Stimulated activated CD4-positive, alpha-beta T cell treated with anti-CD3 and anti-CD28 coated beads, Interleukin-1b, Interleukin-23, amount 100 ng/mL, for 4 hours (primary cell): ENCODE measurements at places on chromosomes 13 and 19.

DNA sequence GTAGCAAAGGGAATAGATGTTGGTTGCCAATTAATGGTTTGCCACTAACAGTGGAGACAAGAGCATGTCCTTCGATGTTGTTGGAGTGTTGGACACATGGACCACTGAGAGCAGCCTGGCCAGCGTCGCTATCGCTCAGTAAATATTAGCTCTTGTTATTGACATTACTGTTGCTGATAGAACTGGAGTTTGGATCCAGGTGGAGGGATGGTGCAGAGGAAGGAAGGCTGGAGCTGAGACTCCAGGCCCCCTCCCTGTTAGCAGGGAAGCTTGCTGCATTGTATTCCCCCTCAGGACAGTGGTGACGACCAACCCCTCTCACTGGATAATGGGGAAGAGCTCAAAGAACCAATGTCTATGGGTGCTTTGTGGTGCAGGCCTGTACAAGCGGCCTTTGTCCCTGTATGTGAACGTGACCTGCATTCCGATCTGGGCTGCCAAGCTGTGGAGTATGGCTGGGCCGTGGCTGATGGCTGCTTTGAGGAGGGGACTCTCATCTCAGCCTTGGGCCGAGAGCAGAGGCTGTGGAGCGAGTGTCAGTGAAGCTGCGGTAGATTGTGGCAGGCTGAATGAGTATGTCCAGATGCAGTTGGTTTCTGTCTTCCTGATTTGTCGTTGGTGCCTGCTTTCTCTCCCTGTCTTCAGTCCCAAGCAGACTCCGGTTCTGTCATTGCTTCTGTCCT is 7.0 kb downstream of the CLASRP start:
- DNase-seq = no peak

DNA sequence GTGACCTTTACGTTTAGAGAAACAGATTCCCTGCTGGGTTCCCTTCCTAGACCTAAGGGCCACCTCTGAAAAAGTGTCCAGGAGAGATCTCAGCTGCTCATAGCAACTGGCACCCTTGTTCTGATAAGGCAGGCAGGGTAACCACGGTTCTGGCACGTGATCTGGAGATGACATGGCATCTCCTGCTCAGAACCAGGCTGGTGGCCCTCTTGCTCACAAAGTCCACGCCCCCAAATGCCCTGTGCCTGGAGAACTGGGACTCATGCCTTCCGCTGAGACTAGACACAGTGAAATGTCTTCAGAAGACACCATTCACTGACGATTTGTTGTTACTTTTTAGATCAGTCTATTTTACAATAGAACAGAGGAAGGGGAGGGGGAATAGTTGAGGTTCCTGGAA is 174.1 kb downstream of the ZNF536 start:
- DNase-seq = no peak

- no peak for DNase-seq
Observed at GRCh38 chr19:13918726-13919411, 12.9 kb downstream of the CC2D1A start.

DNA sequence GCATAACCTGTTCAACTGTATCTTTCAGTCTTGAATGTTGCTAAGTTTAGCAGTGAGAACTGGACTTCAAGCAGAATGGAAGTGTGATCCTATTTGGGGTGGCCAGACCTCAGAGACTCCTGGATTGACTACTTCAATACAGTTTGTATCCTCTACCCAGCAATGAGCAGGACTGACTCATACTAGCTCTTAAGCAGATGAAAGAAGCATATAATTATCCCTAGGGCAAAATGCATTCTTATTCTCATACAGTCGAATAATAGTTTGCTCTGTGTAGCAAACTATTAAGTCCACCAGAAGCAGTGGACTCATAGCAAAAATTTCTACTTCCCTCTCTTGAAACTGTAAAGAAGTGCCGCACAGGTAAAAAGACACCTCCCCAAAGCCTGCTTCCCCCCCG is 46.4 kb upstream of the FAM216B start:
- DNase-seq = no peak

GRCh38 chr13:73092829-73093228 is 34.0 kb downstream of the KLF5 start:
- DNase-seq = no peak

- peak; percentile 28 for DNase-seq
Observed at GRCh38 chr19:47609906-47610894, 1.3 kb downstream of the BICRA start.

DNA sequence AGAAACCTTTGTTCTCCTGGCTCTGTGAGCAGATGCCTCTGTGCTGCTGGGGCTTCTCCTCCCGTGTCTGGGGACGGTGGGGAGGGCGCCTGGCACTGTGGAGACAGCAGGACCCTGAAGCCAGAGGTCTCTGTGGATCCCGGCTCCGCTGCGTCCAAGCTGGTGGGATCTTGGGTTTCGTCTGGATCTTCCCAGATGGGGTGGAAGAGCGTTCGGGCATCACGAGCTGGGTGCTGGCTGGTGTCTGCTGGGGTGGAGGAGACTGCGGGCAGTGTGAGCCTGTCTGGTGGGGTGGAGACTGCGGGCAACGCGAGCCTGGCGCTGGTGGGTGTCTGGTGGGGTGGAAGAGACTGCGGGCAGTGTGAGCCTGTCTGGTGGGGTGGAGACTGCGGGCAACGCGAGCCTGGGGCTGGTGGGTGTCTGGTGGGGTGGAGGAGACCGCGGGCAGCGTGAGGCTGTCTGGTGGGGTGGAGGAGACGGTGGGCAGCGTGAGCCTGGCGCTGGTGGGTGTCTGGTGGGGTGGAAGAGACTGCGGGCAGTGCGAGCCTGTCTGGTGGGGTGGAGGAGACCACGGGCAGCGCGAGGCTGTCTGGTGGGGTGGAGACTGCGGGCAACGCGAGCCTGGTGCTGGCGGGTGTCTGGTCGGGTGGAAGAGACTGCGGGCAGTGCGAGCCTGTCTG is 5.6 kb downstream of the TEX29 start:
- no peak for DNase-seq

GRCh38 chr19:6887316-6887715 is at the start of gene ADGRE1:
ADGRE1 (plus strand) TSS chr19:6887579; CDS start chr19:6887609, 30 bp downstream.
- DNase-seq = no peak

GRCh38 chr13:102708991-102709390 is 14.1 kb upstream of the METTL21C start:
- DNase-seq = no peak

- DNase-seq = no peak
Observed at GRCh38 chr13:27797228-27797624, 4.9 kb downstream of the GSX1 start.

- DNase-seq = no peak
Observed at GRCh38 chr13:97211300-97211699, 10.8 kb upstream of the MBNL2 start.
